Stimulated activated CD8-positive, alpha-beta memory T cell treated with anti-CD3 and anti-CD28 coated beads, Interleukin-2, amount 100 ng/mL, for 48 hours (primary cell): ENCODE measurements at places on chromosomes 3 and 15.

GRCh38 chr15:83205725-83206324, 1.8 kb downstream of the HDGFL3 start:
- no peak for DNase-seq

DNA sequence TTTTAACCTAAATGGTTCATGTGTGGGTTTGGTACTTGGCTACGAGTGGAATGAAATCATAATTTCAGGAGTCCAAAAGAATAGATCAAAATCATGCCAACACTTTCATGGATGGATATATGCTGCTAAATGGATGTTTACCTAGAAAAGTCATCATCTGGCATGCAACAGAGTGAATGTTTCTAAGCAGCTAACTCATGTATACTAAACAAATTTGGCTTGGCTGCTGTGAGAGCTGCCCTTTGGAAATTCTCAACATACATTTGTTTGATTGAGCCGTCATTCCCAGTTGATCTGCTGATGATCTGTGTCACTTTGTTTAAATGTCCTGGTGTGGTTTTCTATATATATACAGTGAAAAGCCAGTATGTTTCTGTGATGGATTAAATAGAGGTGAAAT, 263.3 kb downstream of the MECOM start:
- DNase-seq = no peak

- DNase-seq = no peak
Observed at GRCh38 chr15:97849183-97849582, 111.3 kb upstream of the ARRDC4 start.

DNA sequence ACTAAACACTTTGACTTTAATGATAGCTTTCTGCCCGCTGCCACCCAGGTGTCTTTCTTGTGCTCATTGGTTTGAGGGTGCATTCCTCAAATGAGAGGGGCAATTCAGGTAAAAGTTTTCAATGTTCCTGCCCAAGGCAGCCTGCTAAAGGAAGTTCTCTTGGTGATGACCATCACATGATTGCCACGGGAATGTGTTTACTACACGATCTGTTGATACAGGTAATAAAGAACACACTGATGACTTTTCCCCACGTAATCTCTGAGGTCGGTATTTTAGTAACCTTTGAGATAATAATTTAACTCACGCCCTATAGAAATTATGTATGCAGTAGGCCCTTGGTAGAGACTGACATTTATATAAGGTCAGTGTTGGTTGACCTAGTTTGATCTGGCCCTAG, 39.3 kb downstream of the FNDC3B start:
- no peak for DNase-seq

DNA sequence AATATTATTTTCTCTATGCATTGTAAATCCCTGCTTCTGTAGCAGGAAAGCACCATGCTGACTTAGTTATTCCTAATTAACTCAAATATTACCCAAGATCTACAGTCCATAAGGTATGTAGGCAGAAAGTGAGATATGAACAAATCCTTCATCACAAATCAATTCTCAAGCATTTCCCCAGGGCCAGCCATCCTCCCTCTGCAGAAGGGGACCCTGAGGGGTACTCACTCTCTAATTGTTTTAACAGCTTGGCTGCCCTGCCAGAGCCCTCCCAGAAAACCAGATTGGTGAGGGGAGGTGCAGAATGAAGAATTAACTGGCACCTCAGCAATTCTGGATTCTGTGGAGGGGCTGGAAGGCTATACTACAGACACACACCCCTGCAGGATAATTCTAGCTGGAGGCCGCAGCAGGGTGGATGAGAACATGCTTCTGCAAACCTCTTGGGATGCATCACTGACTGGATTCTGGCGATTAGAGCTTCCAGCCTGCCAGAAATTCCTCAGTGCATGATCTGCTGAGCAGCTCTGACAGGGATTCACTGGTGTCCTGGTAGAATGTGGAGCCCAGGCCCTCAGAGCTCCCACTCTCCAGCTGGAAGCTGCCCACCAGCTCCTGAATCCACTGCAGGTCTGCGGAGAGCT, 88.6 kb upstream of the HERC1 start:
- DNase-seq = no peak

DNA sequence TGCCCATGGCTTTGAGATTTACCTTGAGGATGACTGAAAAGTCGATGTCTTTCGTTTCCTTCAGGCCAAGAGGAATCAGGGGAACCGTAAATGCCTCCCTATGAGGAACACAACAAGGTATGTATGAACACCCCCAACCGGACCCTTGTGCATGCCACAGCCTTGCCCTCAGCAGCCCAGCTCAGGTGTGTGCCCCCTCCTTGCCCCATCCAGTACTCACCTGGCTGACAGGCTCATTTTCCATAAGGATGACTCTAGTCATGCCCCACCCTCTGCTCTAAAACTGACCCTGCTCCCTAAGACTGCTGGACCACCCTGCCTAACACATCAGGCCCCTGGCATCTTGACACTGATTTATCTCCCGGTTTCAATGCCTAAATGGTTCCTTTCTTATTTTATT, 270.0 kb downstream of the GOLGA6L6 start:
- DNase-seq = no peak

- DNase-seq = no peak
Observed at GRCh38 chr3:120688121-120688520, 6.1 kb upstream of the HGD start.

- DNase-seq = no peak
Observed at GRCh38 chr15:43975326-43975725, 148.5 kb downstream of the WDR76 start.

- no peak for DNase-seq
Observed at GRCh38 chr3:80535286-80535685, 767.5 kb upstream of the ROBO1 start.

DNA sequence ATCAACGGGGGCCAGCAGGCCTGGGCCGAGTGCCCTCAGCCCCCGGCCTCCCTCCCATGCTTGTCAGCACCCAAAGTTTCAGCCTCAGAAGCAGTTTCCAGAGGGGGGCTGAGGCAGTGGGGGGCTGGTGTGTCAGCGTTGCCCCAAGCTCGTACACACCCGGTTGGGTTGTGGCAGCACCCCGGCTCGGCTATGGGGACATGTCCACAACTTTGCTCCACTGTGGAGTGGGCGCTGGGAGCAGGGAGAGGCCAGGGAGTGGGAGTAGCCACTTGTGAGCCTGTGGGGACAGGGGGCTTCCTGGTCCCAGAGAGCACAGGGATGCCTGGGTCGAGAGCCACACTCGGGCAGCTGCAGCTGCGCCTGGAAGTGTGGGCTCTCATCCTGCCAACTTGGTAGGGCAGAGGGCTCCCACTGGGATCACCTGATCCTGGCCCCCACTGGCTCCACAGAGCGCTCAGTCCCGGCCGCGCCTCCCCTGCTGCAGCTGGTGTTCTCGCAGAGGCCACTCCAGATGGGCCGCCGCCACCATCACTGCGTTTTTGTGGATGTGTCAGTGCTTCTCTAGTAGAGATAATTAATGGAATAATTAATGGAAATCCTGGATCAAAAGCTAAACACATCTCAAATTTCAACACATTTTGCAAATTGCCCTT, 75.1 kb downstream of the NR1D2 start:
- DNase-seq = no peak

GRCh38 chr3:99485286-99485685, 153.1 kb upstream of the COL8A1 start:
- DNase-seq = no peak

GRCh38 chr15:90801803-90802202, 66.6 kb upstream of the FURIN start:
- DNase-seq = no peak

GRCh38 chr3:183281126-183281797, 28.2 kb downstream of the B3GNT5 start:
- no peak for DNase-seq

DNA sequence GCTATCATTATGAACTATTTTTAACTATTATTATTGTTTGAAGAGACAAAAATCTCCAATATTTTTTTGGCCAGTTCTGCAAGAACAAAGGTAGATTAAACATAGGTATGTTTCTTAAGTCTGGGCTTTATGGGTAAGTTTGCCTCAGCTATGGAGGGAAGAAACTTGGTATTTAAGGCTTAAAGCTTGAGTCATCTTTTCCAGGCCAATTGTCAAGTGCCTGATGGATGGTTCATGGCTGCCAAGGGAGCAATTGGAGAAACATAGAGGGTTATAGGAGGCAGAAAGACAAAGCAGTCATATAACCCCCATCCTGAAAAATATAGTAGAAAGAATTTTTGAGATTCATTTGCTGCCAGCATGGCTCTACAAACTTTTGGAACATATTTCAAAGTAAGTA, 7.2 kb upstream of the STAC start:
- no peak for DNase-seq

DNA sequence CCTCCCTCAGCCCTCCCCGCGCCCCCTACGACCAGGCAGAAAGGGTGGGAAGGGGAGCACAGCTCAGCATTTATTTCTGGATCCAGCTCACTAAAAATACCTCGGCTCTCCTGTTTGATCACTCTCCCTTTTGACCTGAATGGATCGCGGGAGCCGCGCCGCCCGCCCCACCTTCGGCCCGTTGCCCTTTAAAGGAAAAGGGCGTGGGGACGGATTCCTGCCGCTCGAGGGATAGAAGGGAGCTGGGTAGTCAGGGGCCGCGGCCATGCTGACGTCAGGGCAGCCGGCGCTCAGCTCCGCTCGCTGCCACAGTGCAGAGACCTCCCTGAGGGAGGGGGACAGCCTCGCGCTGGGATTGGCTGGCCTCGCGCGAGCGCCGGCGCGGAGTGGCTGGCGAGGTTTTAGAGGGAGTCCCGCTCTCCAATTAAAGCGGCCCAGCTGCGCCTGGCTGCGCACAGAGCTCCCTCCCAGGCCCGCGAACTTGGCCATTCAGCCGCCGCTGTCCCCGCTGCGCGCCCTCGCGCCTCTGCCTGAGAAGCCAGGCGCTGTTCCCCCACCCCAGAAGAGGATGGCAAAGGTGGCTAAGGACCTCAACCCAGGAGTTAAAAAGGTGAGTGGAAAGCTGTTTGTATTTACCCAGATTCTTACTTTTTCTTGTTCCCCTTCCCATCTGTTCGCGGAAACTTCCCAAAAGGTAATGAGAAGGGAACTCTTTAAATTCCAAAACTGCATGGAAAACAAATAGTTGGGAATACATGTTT, at the start of gene LMCD1:
Gene LMCD1, plus strand, starts transcription at position 453 of the 761 bp plus-strand sequence. Its CDS starts 116 bp downstream, at position 569.
- DNase-seq = peak; percentile 77

GRCh38 chr3:193906849-193907410, 229.0 kb upstream of the HES1 start:
- DNase-seq = no peak

DNA sequence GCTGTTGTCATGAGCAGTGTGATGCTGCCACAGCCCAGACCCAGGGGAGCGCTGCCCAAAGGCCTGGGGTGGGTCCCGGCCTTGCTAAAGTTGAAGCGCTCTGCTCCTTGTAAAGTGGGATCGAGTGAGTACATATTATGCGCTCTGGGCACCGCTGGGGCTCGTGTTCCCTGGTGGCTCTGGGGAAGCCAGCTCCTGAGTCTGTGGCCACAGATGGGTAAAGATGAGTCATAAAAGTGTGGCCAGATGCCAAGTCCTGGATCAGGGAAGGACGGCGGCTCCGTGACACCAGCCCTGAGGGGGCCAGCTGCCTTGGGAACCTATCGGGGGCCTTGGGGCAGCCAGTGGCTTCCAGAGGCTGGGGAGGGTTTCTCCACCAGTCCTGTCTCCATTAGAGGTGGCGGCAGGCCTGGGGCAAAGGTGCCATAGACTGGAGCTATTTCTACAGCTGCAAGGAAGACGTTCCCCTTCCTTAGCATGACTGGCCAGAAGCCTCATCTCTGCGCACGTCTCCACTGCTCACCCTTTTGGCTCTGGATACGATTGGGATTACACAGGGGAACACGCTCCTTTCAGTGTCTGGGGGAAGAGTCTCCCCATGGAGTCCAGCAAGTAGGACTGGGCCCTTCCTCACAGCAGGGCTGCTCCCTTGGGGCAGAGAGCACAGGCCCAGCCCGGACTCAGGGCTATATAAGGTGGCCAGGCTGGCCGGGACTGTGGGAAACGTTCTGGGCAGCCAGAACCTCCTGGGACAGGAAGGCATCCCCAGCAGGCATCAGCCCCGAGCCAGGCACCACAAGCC, 1.2 kb upstream of the ITIH4 start:
- no peak for DNase-seq

GRCh38 chr15:46014532-46014931, 379.7 kb downstream of the SQOR start:
- DNase-seq = no peak

DNA sequence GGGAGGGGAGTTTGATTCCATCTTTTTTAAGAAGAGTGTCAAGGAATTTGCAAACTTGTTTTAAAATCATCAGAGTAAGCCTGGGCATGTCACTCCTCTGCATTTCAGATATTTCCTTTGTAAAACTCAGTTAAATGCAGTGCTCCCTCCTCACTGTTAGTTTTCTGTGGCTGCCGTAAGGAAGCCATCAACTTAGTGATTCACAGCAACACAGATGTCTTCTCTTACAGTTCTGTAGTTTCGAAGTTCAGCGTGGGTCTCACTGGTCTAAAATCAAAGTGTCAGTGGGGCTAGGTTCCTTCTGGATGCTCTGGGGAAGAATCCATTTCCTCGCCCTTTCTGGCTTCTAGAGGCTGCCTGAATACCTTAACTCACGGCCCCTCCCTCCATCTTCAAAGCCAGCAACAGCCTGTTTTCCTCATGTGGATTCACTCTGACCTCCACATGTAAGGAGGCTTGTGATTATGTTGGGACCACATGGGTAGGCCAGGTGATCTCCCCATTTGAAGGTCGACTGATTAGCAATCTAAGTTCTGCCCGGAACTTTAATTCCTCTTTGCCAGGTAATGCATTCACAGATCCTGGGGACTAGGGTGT, 12.4 kb downstream of the ISG20 start:
- DNase-seq = no peak

- DNase-seq = no peak
Observed at GRCh38 chr3:136885357-136886213, 23.6 kb downstream of the NCK1 start.

DNA sequence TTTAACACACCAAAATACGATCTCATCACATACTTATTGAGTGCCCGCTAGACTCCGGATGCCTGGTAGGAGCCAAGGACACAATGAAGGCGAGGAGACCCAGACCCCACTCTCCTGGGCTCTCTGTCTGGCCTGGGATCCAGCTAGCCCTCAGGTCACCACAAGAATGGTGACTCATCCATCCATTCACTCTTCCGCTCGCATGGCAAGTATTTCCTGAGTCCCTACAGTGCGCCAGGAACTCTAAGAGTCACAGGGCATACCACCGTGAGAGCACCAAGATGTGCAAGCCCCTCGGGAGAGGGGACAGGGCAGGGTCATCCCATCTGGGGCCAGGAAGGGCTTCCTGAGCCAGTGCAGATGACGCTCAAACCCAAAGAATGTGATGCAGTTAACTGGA, 101.6 kb upstream of the PRR20G start:
- no peak for DNase-seq

GRCh38 chr3:195859846-195860411, 48.2 kb upstream of the MUC4 start:
- DNase-seq = no peak

- no peak for DNase-seq
Observed at GRCh38 chr15:60520013-60520824, 41.3 kb upstream of the ICE2 start.

GRCh38 chr3:73681610-73682009, 56.9 kb upstream of the PDZRN3 start:
- DNase-seq = no peak
